ENCODE measurements at places on chromosomes 7 and 10.

DNA sequence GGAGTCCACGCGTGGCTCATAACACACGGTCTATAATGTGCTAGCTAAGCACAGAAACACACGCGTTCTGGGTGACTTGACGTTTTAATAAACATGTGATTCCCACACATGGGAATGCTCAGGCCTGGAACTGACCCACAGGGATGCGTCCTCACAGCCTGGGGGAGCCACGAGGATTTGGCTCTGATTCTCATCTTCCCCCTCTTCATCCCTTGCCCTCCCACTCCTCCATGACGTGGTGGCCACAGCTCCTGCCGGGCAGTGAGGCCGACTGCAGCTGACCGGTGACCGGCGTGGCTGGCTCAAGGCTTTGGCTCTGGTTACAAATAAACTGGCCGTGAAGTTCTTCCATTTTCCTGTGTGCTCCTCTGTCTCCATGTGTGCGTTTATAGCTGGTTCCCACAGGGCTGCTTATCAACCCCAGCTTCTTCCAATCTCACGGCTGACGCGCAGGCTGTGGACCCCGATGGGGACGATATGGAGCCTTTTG lies 40.9 kb upstream of the KLF6 start:
- DNase-seq: no peak

GRCh38 chr10:109928475-109928891 lies 5.2 kb upstream of the XPNPEP1 start:
- no peak for DNase-seq

DNA sequence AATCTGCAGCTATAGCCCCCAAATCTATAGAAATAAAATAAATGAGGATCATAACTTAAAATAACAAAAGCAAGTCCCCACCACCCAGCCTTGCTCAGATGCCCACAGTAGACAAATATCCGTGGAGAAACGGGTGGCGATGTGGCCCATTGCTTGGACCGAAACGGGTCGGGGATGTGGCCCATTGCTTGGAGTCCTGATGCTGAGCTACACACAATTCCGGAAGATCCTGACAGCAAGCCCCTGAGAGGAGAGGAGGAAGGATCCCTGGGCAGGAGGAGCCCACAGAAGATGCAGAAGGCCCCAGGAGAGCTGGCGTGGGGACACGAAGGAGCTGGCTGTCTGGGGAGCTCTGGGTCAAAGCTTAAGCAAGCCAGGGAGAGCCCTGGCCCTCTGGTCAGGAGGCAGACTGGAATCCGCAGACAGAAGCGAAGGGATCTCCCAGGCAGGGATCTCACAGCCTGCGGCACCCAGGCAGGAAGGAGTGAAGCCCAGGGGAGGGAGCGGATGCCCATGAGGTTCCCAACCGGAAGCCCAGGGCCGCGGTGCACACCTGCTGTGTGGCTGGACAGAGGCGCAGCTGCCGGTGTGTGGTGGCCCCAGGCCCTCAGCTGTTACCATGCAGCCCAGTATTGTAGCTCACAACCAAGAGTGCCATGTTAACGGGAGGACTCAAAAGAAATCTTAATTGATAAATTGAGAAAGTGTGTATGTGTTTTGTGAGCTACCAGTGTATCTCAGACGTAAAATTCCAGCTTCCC lies 138.8 kb downstream of the ADARB2 start:
- no peak for DNase-seq

DNA sequence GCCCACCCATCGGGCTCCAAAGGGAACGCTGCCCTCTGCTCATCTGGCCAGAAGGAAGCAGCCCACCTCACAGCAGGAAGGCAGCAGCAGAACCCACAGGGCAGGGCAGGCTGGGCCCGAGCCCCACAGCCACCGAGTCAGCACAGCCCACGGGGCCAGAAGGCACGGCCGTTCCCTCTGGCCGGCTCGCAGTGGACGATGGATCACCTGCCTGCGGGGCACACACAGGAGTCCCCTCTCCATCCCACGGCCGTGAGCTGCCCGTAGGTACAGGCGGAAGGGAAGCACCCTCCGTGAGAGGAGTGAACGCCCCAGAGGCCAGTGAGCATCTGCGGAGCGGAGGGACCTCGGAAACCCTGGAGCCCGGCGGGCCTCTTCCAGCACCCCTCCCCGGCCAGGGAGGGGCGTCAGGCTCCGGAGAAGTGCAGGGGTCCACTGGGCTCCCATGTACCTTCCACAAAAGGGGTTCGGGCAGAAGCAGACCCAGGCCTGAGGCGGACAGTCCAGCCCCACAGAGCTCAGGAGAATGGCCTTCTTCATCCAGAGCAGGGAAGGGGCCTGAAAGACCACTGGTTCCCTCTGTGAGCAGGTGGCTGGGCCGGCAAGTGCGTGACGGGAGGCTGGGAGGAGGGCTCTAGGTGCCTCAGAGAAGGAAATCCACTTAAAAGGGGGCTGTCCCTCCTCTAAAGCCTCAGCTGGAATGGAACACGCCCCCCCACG lies 11.7 kb downstream of the NUDT1 start:
- no peak for DNase-seq

DNA sequence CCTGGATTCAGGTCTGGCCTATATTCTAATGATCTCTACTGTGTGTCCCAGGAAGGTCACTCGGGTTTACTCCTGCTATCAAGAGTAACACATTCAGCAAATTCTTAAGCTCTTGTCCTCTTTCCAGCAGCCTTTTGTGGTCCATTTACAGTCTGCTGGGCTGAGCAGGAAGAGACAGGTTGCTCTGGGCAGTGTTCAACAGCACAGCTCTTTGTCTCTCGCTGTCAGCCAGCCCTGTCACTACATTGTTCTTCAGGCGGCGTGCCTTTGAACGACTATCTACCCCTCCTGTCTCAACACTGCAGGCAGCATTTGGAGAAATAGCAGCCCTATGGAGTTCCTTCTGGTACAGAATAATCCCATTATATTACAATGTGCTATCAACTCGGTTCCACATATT lies 192.2 kb upstream of the TBX20 start:
- DNase-seq: no peak

DNA sequence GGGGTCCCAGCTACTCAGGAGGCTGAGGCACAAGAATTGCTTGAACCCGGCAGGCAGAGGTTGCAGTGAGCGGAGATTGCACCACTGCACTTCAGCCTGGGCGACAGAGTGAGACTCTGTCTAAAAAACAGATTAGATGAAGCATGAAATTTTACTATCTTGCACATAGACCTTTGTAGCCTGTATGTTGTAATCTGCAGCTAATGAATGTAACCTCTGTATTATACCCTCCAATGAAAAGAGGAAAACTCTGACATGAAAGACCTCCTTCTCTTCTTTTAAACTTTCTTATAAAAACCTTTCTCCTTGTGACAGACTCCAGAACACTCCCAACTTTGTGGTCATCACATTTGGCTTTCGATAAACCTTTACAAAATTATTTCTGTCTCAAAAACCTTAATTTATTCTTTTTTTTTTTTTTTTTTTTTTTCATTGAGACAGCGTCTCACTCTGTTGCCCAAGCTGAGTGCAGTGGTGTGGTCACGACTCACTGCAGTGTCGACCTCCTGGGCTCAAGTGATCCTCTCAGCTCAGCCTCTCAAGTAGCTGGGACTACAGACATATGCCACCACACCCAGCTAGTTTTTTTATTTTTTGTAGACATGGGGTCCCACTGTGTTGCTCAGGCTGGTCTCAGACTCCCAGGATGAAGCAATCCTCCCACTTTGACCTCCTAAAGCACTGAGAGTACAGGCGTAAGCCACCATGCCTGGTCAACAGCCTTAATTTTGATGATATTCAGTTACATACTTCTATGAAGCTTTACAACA lies 97.4 kb downstream of the SVOPL start:
- peak; percentile 85 for DNase-seq

- DNase-seq: no peak
Observed at GRCh38 chr7:23680414-23681405, 711 bp downstream of the FAM221A start.

DNA sequence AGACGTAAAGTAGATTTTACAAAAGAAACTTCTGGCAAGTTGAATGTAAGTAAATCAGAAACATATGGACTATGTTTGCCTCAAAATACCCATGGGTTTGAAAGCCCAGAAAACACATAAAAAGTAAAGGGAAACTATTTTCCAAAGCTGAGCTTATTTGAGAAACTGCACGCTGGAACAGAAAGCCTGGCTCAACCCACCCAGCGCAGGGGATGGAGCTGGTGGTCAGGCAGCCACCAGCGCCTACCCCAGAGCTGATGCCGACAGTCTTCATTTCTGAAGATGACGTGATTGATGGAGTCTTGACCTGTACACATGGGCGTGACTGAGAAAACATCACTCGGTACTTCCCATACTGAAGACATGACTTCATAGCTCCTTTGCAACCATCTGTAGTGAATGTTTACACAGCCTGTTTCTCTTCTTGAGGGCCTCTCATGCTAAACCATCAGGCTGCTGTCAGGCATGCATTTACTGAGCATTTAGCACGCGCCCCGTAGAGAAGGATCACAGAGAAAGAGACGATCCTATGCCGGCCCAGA lies 232.6 kb upstream of the AUTS2 start:
- no peak for DNase-seq

GRCh38 chr7:75054744-75055143 lies 18.9 kb downstream of the RCC1L start:
- DNase-seq: no peak

Measured in NB4 (cell line).